CD14-positive monocyte (primary cell): ENCODE measurements at places on chromosomes 1 and 21.

GRCh38 chr1:184291701-184292100, 95.1 kb upstream of the C1orf21 start:
- DNase-seq, result no peak

- no peak for DNase-seq
Measured at GRCh38 chr1:218852527-218852926, 321.2 kb upstream of the LYPLAL1 start.

- DNase-seq, result no peak
Measured at GRCh38 chr21:25396135-25396711, 211.1 kb downstream of the MRPL39 start.

DNA sequence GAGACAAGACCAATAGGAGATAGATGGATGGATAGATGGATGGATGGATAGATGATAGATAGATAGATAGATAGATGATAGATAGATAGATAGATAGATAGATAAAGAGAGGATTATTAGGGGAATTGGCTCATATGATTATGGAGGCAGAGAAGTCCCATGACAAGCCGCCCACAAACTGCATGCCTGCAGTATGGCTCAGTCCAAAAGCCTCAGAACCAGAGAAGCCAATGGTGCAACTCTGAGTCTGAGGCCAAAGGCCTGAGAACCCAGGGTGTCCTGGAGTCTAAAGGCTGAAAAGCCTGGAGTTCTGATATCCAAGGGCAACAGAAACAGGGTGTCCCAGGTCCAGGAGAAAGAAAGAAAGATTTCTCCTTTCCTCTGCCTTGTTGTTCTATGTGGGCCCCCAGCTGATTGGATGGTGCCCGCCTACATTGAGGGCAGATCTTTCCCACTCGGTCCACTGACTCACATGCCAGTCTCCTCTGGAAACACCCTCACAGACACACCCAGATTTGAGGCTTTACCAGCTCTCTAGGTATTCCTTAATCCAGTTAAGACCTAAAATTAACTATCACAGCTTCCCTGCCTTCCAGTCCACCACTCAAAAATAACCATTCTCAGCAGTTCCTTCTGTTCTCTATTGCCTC, 39.6 kb upstream of the IRF2BP2 start:
- no peak for DNase-seq

GRCh38 chr1:227788271-227789083, 27.0 kb upstream of the PRSS38 start:
- DNase-seq, result no peak
